ENCODE measurements at places on chromosomes 1 and 21.
A peak's percentile ranks its signal among the peaks of the same experiment; 100 is the strongest.

GRCh38 chr1:201958348-201958747 is 3.0 kb downstream of the TIMM17A start:
- no peak for DNase-seq

DNA sequence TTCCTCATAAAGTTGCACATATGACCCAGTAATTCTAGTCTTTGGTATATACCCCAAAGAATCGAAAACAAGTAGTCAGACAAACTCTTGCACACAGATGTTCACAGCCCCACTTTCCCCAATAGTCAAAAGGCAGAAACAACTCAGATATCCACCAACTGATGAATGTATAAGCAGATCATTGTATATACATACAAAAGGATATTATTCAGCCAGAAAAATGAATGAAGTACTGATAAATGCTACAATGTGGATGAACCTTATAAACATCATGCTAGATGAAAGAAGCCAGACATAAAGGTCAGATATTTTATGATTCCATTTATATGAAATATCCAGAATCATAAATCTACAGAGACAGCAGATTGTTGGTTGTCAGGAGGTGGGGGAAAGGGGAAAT is 27.3 kb downstream of the SHCBP1L start:
- no peak for DNase-seq

DNA sequence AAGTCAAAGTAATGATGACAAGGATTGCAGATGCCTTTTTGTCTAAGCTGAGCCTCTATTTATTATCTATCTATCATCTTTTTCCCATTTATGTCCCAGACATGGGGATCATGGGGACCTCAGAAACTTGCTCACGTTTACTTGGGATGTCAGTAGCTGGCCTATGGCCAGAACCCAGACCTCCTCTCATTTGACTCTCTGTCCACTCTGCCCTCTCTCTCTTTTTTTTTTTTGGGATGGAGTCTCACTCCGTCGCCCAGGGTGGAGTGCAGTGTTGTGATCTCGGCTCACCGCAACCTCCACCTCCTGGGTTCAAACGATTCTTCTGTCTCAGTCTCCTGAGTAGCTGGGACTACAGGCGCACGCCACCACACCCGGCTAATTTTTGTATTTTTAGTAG is 3.7 kb upstream of the ID3 start:
- no peak for DNase-seq

- DNase-seq = no peak
Observed at GRCh38 chr1:206600527-206600926, 11.7 kb downstream of the EIF2D start.

DNA sequence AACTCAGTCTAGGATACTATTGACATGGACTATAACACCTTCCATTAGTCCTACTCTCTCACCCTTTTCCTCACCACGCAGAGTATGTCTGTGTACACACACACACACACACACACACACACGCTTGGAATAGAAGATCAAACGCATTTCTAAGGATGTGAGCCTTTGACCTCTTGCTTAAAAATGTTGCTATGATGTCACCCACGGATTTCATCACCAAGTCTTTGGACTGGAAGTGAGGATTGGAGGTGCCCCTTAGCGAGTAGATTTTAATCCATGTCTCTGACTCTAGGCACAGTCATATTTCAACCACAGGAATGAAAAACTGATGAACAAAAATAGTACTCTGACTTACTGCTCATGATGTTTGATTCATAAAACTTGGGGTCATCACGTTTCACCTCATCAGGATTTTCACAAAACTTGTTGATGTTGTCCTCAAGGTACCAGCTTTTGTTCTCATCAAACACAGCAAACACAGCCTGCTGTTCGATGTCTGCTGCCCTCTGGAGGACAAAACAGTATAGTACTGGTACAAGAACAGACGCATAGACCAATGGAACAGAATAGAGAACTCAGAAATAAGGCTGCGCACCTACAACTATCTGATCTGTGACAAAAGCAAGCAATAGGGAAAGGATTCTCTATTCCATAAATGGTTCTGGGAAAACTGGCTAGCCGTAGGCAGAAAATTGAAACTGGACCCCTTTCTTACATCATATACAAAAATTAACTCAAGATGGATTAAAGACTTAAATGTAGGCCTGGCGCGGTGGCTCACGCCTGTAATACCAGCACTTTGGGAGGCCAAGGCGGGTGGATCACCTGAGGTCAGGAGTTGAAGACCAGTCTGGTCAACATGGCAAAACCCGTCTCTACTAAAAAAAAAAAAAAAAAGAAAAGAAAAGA is 39.9 kb downstream of the F5 start:
- DNase-seq = peak; percentile 38

GRCh38 chr1:210826686-210827085 is 307.3 kb downstream of the KCNH1 start:
- DNase-seq = no peak

GRCh38 chr1:183569141-183569540 is 21.1 kb downstream of the NCF2 start:
- DNase-seq = no peak

GRCh38 chr1:7623842-7624241 is 147.3 kb upstream of the VAMP3 start:
- no peak for DNase-seq

GRCh38 chr1:23627069-23627735 is 64.4 kb upstream of the RPL11 start:
- DNase-seq = no peak

- DNase-seq = no peak
Observed at GRCh38 chr1:110285316-110285715, 53.9 kb upstream of the RBM15 start.

DNA sequence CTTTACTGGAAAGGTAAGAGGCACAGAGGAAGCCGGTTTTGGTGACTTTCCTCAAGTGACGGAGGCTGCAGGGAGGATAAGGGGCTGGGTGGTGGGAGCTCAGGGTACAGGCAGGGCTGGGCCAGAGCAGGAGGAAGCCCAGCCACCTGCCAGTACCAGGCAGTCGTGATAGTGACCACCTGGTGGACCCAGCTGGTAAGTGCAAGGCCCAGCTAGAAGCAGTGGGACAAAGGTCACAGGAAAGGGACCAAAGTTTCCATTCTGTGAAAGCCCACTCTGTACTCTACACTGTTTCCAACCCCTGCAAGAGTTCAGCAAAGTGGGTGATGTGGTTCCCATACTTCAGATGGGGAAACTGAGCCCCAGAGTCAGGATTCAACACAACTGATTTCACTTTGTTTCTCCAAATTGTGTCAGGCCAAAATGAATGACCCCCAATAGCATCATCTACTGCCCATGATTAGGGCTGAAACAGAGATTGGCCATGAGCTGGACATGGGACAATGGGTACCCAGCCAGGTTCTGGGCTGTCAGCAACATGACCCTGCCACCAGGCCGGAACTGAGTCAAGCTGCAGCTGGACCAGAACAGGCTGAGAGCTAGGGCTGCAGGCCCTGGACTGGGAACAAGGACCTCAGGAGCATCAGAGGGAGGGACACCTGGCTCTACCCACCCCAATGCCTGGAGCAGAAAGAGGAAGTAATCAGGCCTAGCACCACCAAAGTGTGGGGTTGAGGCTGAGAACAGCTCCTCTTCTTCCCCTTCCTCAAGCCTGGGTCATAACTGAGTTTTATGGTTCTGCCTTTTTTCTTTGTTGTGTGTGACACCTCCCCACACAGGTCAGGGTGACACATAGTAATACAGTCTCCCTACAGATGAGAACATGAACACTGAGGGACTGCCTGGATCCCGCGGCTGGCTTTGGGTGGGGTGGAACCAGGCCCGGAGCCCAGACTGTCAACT is 50.2 kb downstream of the KCNN3 start:
- no peak for DNase-seq

GRCh38 chr1:16151196-16151994 is 4.5 kb downstream of the EPHA2 start:
- DNase-seq = no peak

DNA sequence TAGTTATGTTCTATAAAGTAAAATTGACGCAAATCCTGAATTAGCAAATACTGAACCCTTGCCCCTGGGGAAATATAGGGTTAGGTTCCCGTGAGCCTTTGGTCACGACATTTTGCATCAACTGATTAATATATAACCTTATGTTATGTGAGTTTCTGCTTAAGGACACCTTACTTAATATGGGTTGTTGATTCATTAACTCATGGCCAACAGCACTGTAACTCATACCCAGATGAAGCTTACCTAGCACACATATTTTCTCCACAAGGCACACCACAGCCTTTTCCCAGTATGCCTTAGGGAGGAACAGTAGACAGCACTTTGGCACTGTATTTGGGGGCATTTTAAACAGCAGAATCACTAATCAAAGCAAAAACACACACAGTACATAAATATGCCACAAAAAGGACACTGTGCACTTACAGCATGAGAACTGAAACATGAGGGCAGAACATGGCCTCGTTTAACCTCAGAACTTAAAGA is 15.1 kb downstream of the INAVA start:
- DNase-seq = no peak

DNA sequence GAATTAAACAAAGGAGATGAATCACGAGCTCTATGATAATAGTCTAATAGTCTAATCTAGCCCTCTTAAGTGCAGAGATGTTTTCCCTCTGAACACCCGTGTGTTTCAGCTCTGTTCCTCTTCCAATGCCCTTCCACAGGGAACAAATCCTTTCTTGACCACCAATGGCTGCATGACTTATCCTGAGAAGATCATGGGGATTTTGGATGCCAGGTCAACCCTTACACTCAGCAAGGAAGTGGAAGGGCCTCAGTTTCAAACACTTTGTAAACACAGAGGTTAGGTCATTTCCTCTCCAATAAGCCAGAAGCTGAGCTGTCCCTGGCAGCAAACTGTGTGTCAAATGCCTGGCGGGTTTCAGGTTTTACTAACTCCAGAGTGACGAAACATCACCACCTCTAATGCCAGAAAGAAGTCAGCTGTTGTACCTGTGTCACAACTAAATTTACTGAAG is 200.0 kb downstream of the GABPA start:
- DNase-seq = peak; percentile 88

GRCh38 chr1:238900334-238900865 is 486.0 kb upstream of the CHRM3 start:
- DNase-seq = no peak

GRCh38 chr1:204872262-204872881 is 1.7 kb downstream of the NFASC start:
- no peak for DNase-seq

- no peak for DNase-seq
Observed at GRCh38 chr1:5995871-5996630, 3.8 kb upstream of the NPHP4 start.

GRCh38 chr21:46560568-46561444 is 44.1 kb downstream of the S100B start:
- DNase-seq = no peak

GRCh38 chr1:245856944-245857531 is 650.0 kb downstream of the SMYD3 start:
- no peak for DNase-seq

- DNase-seq = no peak
Observed at GRCh38 chr1:220241072-220241663, 31.1 kb downstream of the RAB3GAP2 start.

DNA sequence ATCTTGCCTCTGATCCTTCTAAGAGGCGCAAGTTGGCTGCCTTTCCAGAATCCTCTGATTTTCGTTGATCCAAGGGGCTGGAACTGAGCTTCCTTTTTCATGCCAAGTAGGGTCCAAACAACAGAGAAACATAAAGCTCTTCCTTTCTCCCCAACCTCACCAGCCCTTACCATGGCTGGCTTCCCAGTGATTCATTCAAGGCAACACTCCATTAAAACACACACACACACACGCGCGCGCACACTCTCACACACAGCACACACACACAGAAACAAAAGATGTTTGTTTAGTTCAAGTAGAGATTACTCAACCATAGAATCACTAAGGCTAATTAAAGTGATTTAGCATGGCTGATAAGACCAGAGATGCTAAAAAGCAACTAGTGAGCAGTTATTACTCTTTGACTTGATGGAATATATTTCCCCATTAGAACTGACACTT is 13.0 kb upstream of the GUCA2A start:
- DNase-seq = no peak

DNA sequence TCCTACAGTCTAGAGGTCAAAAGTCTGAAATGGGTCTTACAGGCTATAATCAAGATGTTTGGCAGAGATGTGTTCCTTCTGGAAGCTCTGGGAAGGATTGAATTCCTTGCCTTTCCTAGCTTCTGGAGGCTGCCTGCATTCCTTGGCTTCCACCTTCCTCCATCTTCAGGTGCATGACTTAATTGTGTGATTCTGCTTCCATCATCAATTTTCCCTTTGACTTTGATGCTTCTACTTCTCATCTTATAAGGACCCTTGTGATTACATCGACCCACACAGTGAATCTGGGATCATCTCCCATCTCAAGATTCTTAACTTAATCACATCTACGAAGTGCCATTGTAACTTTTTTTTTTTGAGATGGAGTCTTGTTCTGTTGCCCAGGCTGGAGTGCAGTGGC is 111.4 kb downstream of the UCK2 start:
- DNase-seq = no peak

- no peak for DNase-seq
Observed at GRCh38 chr1:101111461-101111860, 85.9 kb upstream of the DPH5 start.

DNA sequence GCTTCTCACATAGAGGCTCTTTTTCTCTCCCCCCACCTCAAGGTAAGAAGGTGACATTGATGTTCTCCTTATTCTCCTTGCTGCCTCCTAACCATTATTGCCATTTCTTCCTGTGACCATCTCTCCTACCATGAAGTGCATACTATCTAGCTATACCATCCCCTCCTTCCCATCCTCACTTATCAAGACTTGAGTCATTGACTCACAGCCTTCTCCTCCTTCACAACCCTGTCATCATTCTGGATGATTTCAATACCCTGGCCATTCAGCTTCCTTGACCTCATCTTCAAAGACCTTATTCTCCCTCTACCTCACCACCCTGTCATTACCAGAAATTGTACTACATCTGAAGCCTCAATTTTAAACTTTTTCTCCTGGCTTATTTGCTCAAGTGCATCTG is 10.9 kb upstream of the HIPK1 start:
- DNase-seq = no peak

GRCh38 chr1:205204552-205204951 is 7.0 kb downstream of the DSTYK start:
- DNase-seq = no peak

- no peak for DNase-seq
Observed at GRCh38 chr1:233635765-233636502, 22.0 kb downstream of the KCNK1 start.

- DNase-seq = no peak
Observed at GRCh38 chr21:42706765-42707164, 53.3 kb downstream of the PDE9A start.

GRCh38 chr21:46222436-46223116 is 6.0 kb downstream of the LSS start:
- peak; percentile 35 for DNase-seq

- no peak for DNase-seq
Observed at GRCh38 chr1:6954591-6954990, 169.3 kb downstream of the CAMTA1 start.

- no peak for DNase-seq
Observed at GRCh38 chr1:100583827-100584226, 45.9 kb downstream of the GPR88 start.

GRCh38 chr1:19073311-19074186 is 117.1 kb upstream of the IFFO2 start:
- peak; percentile 79 for DNase-seq

GRCh38 chr1:179493323-179493722 is 82.4 kb downstream of the NPHS2 start:
- DNase-seq = no peak
